ENCODE measurements at places on chromosomes 4 and X.

DNA sequence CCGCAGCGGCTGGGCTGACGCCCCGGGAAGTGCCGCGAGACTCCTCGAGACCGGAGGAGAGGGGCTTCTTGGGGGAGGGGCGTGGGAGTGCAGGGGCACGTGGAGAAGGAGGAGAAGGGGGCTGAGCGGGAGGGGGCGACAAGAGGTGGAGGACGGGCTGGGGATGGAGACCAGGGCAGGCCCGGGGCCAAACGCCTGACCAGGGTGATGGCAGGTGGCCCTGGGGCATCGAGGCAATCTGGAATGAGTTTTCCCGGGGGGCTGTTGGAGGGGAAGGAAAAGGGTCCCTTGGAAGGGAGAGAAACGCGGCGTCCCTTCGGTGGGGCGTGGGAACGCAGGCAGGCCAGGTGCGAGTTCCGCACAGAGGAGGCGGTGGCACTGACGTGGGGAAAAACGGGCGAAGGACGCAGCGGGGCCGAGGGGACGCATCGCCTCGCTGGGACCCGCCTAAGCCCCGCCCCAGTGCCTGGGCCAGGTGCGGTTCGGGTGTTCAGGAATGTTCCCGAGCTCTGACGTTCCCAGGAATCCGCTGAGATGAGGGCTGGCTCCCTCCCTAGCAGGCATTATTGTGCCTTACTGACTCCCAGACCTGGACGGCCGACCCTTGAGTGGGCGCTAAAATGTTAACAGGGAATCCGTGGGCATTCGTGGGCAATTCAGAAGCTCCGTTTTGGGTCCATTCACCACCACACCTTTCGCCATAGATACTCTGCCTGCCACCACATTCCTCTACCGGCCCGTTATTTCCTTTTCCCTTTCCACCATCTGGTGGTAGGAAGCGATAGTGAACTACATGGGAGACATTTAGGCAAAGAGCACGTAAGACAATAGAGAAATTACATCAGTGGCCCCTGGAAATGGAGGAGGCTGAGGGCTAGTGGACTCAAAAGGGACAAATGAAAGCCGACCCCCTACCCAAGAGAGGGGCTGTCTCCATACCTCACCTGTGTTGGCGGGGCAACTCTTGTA, 795 bp upstream of the SH3KBP1 start:
- DNase-seq, result peak; percentile 77

- DNase-seq, result no peak
Measured at GRCh38 chr4:14064984-14065383, 437.5 kb upstream of the BOD1L1 start.

GRCh38 chr4:127251423-127251822, 381.3 kb upstream of the INTU start:
- DNase-seq, result peak; percentile 62

DNA sequence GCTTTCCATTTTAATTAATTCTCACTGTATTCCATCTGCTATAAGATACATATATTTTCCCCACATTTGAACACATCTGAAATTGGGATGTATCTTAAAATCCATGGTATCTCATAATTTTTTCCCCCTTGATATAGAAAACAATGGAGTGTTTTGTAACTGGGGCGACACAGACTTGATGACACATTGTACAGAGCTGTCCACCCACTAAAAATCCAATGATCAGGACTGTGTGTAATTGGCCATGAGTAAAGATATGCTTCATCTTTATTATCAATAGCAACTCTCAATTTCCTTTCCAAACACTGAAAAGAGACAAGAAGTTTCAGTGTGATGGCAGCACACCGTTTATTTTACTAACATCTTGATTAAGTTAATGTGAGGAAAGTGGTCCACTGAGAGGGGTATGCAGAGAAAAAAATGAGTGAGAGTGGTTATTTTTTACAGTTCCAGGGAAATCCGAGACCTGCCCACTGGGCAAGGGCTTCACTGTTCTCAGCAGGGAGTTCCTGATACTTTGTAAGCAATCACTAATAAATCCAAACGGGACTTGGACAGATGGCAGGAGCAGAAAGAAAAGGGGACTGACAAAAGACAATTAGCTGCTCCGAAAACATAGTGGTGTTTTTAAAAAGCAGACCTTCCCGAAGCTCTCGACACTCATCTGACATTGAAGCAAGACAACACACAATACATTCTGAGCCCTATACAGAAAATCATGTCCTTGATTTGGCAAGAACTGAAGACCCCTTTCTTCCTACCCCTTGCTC, 149.4 kb downstream of the TSPAN5 start:
- no peak for DNase-seq

All from IMR-90 (cell line).